ENCODE measurements at places on chromosomes 3 and 15.

DNA sequence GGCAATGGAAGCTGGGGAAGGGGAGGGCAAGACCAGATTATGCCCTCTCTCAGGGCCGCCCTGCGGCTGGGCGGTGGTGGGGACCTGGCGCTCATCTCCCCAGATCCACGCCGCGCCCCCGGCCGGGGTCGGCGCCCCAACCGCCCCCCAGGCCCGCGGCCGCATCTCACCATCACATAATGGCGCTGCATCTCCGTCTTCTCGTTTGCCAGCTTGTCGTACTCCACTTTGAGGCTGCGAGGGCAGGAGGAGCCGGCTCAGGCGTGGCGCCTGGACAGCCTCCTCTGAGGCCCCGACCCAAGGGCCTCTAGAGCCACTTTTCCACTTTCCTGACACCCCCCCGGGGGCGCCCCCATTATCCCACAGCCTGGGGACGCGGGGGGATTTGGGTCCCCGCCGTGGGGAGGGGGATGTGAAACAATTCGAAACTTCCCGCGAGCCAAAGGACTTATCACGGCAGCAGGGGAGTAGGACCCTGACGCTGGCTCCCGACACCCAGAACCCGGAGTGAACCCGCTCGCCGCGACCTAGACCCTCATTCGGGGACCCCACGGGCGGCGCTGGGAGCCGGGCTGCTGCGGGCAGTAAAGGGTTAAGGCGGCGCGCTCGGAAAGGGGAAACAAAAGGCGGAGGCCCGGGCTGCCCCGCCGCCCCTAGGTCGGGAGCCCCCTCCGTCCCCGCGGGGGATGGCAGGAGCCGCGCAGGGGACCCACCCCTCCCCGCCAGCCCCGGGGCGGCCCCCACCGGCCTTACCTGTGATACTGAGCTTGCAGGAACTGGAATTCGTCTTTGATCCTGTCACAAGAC, 2.1 kb downstream of the TLE3 start:
- DNase-seq, result no peak

DNA sequence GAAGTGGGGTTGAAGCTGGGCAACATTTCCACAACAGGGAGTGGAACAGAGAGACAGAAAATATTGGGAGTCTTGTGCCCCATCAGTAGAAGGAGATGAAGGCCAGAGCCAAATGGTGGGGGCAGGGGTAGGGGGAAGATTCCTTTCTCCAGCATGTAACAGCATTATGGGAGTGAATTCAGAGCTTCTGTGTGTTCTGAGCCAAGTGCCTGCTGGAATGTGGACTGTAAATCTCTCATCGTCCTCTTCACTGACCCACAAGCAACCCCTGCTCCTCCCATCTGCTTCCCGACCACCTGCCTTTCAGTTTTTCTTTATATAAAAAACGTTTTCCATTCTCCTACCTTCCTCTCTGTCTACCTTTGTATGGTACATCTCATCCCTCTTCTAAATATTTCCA, 344.2 kb upstream of the TPRG1 start:
- no peak for DNase-seq

DNA sequence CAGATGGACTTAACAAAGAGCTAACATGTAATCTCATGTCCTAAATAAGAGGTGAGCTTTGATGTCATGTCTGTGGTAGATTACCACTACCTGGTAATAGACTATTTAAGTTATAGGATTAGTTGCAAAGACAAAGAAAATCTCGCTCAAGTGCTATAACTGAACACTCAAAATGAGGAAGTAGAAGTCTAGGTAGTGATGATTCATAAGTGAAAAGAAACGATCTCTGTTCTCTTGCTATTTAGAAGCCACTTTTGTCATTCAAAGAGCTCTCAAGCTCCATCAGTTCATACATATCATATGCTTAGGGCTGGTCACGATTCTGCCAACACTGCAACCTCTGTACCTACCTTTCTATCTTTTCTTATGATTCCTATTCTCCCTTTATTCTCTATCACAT, 110.9 kb downstream of the EDEM1 start:
- no peak for DNase-seq

- DNase-seq, result no peak
Observed at GRCh38 chr15:35507932-35508638, 37.9 kb downstream of the DPH6 start.

DNA sequence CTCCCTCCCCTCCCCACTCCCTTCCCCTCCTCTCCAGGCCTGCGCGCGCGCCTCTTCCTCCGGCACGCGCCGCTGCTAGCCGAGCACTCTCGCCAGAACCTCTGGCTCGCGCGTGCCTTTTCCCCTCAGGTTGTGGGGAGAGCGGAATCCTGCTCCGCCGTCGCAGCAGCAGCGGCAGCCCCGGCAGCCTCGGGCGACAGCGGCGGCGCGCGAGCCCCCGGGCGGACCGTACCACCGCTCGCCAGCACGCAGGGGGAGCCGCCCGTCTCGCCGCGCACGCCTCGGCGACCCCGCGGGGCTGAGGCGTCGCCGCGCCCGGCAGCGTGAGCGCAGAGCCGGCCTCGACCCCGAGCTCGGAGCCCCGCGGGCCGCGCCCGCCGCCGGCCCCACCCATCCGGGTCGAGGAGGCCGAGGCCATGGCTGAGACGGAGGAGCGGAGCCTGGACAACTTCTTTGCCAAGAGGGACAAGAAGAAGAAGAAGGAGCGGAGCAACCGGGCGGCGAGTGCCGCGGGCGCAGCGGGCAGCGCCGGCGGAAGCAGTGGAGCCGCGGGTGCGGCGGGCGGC, at the start of gene CDV3:
Gene CDV3 (plus strand): TSS at position 58 of the 566 bp plus-strand sequence. CDS start 359 bp downstream, at position 417.
- no peak for DNase-seq

- no peak for DNase-seq
Observed at GRCh38 chr15:48556159-48556897, 89.2 kb downstream of the FBN1 start.

- no peak for DNase-seq
Observed at GRCh38 chr3:53808496-53808895, 37.7 kb downstream of the CHDH start.

GRCh38 chr3:3089017-3089416, 21.2 kb downstream of the IL5RA start:
- DNase-seq, result no peak

DNA sequence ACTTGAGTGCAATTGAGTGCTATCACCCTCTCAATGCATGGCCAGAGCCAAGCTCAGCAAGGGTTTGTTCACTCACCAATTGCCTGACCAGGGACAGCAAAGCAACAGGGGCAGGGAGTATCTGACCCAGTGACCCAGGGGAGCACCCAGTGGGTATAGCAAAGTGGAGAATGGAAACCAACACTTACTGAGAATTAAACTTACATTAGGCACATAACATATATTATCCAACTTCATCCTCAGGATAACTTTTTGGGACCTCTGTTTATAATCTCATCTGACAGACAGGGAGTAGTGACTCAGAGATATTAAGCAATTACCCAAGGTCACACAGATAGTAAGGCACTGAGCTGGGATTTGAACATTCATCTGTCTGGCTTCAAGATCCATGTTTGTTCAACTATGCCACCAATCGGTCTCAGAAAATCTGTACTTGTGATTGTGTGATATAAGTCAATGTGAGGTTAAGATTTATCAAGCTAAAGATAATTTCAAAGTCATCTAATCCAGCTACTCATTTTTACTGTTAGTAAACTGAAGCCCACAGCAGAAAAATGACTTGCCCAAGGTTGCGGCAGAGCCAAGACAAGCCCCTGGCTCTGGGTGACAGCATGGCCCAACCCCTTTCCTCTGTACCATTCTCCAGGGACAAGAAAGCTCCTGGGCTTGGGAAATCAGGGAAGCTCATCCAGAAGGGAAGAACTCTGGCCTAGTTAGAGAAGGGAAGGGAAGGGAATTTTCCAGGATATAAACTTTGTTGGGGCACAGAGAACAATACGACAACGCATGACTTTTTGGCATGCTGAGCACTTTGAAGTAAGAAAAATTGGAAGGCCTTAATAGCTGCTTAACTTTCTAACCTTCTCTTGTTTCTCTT, 138.0 kb upstream of the SMAD3 start:
- no peak for DNase-seq

GRCh38 chr3:155908086-155908485, 37.6 kb downstream of the GMPS start:
- no peak for DNase-seq

- no peak for DNase-seq
Observed at GRCh38 chr3:101816215-101817149, 32.8 kb upstream of the NFKBIZ start.

DNA sequence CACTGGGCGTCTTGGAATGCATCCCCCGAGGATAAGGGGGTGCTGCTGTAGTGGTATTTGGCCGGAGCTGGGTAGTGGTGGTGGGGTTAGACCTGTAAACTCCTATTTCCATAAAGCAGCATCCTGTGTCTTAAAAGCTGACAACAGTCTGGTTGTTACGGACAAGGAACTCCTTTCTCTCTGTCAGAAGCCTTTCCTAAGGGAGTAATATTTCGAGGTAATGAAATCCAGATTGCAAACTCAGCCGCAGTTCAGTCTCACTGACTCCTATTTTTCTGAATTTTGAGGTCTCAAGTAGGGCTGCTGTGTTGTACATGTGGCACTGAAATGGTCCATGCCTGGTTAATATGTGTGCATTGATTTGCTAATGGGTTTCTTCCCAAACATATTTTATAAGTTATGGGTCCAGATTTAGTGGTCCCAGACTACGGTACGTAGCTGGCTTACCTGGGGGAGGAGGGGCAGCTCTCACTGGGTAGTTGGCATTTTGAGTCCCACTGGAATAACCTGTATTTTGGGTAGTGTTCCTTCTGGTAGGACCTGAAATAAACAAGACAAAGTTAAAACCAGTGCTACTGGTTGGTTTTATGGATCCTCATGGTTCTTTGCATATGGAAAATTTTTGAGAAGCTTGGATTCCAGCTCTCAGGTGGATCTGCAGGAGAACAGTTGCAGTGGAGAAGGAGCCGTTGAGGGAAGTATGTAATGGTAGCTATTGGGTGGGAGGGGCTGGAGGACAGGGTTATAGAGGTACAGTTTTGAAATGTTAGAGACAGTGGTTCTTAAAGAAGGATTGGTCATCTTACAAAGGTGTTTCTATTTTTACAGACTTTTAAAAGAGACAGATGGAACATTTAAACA, 48.6 kb upstream of the LDHAL6B start:
- DNase-seq, result no peak

DNA sequence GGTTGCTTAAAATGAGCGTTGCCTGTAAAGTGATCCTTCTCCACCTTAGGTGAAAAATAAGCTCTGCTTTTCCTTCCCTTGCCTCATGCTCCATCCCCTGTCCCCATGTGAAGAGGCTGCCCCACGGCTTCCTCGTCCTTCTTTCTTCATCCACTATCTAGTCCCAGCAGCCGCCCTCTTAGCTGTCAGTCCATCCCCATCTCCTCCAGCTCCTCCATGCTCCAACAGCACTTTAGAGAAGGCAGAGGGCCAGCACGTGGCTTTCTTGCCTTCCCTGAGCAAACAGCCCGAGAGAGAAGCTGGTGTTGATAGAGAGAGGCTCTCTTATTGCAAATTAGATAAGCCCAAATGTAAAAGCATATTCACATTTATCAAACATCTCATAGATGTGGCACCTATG, 9.0 kb upstream of the TMEM41A start:
- no peak for DNase-seq

GRCh38 chr15:40270246-40270995, 12.4 kb downstream of the ANKRD63 start:
- DNase-seq, result no peak

GRCh38 chr15:45794712-45795439, 160.0 kb downstream of the SQOR start:
- DNase-seq, result no peak

GRCh38 chr3:159339131-159339530, 537.3 kb downstream of the MFSD1 start:
- no peak for DNase-seq

DNA sequence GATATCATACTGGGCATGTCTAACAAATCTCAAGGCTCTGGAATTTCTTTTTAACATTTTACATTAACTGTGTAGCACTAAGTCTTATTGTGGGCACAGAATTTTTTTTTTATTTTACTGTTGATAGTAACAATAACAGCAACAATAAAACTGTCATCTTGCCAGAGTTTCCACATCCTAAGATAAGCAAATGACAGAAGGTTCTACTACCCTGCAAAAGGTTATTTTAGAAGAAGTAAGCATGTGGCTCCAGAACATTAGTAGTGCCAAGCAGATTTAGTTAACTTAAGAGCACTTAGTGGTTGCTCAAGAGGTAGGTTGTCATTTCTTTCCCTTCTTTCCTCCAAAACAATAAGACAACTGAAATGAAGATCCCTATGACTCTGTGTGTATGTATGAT, 743.0 kb upstream of the CBLB start:
- DNase-seq, result no peak

GRCh38 chr3:163779396-163780344, 1298.6 kb downstream of the SI start:
- DNase-seq, result no peak

DNA sequence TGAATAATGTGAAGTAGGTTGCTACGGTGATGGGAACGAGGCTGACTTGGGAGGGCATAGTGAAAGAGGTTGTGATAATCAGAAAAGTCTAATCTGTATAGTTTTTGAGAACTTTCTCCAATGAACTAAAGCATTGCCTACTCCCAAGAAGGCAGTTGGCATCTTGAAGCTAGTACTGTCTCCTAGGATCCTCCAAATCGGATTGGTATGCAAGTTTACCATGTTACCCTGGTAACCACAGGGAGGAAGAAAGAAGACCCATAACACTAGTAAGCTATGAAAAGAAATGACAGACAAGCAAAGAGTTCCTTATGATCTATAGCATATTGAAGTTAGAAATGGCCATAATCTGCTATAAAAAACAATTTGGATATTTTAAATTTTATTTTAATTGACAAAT, 127.2 kb upstream of the SYNPR start:
- no peak for DNase-seq

DNA sequence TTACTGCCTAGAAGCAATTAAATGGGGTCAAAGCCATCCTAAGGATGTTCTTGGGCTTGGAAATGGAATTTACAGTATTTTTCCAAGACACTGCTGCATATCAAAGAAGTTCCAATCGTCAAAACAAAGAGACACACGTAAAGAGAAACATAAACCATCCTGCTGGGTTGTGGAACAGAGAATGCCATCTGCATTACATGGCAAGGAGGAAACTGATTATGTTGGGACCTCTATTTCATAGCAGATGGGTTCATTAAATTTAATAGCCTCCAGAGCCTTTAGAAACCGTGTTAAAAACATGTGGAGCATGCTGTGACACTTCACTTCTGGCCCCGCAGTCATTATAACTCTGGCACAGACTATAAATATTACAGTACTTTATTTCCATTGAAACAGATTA, 154.6 kb downstream of the LRTM1 start:
- no peak for DNase-seq

DNA sequence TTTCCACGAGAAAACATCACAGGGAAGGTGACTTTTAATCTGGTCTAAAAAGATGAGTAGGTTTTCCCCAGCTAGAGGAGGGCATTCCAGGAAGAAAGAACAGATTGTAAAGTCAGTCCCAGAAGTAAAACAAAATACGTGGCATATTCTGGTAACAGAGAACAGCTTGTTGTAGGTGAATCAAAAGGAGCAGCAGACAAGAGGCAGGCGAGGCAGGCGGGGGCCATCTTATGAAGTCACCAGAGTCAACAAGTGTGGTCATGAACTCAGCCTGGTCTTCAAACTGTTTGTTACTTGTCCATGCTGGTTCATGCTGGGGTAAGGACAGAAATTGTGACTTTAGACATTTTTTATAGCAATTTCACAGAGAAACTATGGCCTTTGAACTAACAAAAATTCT, 4.0 kb upstream of the POPDC2 start:
- DNase-seq, result no peak
